ENCODE measurements at places on chromosomes 2 and 18.

GRCh38 chr2:77284353-77284752 lies 237.8 kb downstream of the LRRTM4 start:
- no peak for DNase-seq

DNA sequence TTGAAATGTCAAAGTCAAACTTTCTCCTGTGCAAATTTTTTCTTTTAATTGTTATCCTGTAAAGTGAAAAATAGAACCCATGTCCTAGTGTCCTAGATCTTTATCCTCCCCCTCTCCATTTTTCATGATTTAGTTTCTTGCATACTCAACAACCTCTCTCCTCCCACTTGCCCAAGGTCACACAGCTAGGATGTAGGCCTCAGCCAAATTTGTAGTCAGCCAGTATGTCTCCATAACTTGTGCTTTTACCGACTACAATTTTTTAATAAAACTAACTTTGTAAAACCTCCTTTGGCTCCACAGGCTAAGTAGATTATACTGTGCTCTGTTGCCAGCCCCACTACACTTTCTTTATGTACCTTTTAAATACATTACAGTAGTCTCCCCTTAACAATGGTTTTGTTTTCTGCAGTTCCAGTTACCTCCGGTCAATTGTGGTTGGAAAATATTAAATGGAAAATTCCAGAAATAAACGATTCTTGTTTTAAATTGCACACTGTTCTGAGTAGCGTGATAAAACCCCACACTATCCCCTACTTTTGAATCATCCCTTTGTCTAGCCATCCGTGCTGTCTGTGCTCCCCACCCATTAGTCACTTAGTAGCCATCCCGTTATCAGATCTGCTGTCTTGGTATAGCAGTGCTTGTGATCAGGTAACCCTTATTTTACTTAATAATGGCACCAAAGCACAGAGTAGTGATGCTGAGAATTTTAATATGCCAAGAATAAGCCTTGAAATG lies 22.8 kb downstream of the GULP1 start:
- no peak for DNase-seq

DNA sequence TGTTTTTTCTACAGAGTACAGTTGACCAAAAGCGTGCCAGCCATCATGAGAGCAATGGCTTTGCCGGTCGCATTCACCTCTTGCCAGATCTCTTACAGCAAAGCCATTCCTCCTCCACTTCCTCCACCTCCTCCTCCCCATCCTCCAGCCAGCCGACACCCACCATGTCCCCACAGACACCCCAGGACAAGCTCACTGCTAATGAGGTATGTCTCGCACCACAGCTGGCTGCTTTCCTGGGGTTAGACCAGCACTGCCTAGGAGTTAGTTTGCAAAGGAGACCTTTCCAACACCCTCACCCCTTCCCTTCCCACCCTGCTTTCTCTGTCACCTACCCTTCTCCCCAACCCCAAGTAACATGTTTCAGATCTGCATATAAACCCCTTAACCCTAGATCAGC lies 120.3 kb upstream of the IL1R2 start:
- DNase-seq: no peak

DNA sequence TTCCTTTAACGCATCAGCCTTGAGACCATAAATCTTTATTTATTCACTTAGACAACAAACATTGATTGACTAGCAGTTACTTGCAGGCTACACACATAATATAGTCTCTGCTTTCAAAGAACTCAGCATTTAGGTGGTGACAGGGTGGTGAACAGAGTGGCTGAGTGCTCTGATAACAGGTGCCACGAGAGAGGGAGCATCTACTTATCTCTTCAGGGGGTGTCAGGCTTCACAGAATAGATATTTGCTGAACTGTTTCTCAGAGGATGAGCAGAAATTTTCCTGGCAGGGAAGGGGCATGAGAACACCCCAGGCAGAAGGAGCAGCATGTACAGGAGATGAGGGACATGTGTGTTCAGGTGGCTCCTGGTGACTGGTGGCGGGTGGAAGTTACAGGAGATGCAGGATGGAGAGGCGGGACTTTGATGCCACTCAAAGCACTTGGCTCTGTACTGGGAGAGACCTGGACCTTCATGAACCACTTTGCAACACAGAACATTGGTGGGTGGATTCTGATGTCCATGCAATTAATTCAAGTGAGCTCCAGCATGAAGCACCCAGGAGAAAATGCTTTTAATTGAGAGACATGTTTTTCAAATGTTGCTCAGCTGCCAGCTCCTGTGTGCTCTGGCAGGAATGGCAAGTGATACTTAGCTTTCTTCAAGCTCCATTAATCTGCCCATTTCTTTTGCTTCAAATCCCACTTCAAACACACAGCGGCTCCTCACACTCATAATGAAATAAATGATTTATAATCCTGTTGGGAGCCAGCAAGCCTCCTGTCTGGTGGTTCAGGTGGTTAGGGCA lies 248.9 kb downstream of the MYCN start:
- DNase-seq: no peak

- DNase-seq: no peak
These were observed 2.8 kb downstream of the TMEM169 start for GRCh38 chr2:216084547-216084946.

- no peak for DNase-seq
These were observed 1.3 kb upstream of the CIB4 start for GRCh38 chr2:26642429-26642828.

DNA sequence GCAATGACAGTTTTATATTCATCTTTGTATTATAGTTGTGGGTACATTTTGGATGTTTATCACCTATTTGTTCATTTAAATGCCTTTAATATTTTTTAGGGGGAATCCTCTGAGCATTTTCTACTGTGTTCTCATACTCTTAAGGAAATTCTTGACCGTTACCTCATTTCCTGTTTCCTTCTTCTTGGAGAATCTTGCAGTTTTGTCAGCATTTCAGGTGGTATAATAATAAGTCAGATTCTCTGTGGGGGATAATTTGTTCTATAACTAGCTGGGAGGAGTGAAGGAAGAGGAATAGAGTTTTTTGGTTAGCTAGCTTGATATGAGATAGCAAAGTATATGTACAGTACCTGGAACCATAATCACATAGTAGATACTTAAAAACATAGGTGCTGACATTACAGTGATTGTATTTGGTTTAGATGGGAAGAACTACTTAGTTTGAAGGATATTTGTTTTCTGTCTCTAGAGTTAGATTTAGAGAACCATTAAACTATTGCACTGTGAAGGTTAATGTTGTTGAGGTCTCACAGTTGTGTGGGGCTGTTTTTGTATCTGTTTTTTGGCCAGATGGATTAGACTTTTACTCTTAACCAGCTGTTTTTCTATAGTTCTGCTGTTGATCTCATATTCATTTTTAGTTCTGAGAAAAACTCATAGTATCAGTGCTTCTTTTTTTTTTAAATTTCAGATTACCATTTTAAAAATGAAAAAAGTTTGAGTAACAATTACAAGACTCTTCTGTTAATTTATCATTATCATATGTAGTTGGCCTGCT lies 14.2 kb downstream of the MTX2 start:
- no peak for DNase-seq

DNA sequence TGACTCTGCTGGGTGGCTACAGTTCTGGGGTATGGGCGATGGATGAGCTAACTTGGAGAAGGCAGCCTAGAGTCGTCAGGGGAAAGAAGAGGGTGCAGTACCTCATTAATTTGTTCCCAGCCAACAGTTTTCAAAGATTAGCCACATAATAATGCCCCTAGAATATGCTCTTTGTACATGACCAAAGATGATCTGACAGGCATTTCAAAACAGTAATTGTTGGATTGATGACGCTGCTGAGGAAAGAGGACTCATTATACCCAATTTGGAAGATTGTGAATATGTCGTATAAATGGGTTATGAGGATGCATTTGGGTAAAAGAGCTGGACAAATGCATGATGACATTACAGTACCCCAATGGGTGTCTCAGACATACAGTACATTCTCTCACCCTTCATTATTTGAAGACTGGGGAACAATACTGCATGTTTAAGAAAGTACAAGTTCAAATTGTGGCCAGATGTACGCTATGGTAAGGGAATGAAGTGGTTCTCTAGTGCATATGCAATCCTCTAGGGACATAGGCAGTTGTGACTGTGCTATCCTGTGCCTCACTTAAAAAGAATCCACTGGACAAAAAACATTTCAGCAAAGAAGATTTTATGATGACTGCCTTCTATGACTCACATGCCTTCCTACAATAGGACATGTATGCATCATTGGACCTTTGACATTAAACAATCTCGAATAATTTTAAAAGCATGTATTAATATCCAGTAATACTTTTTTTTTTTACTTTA lies 233.2 kb downstream of the CNTNAP5 start:
- DNase-seq: no peak

GRCh38 chr2:174750923-174751441 lies 13.3 kb downstream of the CHRNA1 start:
- no peak for DNase-seq

DNA sequence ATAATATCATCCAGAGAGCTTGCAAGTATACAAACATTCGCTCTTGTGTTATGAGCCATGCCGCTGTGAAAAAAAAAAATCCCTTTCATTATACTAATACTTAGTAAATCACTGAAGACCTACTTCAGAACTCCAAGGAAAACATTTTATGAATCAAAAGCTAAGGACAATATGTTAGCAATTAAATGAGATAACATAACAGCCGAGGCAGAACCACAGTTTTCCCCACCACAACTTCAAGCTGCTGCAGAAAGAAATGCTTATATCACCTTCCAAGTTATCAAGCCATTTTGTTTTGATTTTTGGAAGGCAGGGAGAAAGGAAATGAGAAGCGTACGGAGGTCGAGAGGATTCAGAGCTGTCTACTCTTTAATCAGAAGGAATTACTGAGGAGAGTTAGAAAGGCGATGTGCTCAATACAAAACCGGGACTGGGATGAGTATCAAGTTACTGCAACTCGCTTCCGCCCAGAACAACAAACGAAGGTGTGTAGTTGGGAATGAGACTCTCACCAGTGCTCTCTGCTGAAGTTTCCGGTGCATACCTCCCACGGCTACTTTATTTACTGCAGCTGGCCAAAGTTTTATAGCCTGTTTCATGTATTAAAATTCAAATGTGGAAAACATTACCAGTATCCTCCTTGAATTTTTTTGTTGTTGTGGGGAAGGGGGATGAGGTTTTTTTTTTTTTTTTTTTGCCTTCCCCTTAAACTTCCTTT lies 292.2 kb upstream of the CCDC68 start:
- DNase-seq: no peak

DNA sequence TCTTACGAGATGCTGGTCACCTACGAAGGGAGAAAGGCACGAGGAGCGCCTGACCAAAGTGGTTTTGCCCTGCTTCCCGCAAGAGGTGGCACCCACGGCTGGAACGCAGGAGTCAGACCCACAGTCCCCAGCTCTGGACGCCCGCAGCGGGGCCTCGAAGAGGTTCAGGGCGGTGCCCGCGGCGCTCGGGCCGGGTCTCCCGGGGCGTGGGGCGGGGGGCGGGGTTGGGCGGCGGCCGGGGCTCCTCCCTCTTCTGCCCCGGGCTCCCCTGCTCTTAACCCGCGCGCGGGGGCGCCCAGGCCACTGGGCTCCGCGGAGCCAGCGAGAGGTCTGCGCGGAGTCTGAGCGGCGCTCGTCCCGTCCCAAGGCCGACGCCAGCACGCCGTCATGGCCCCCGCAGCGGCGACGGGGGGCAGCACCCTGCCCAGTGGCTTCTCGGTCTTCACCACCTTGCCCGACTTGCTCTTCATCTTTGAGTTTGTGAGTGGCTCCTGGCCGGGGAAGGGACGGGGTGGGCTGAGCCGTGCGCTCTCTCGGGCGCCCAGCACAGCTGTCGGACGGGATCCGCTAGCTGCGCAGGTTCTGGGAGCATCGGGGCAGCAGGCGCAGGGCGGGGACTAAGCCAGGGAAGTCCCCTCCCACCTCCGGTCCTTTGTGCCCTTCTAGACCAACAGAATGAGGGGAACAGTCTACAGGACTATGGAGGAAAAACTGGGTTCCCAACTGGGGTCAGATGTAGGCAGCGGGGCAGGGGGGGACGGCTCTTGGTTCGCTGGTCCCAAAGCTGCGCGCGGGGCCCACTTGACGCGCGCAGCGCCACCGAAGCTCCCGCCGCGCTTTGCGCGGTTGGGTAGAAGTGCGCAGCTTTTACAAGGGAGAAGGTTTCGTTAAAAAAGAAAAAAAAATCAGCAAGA lies at the start of gene MAL:
MAL (plus strand) TSS at position 303 of the 914 bp plus-strand sequence; CDS start at position 388, 85 bp downstream.
- no peak for DNase-seq

GRCh38 chr2:176589825-176590440 lies 320.7 kb downstream of the MTX2 start:
- no peak for DNase-seq

DNA sequence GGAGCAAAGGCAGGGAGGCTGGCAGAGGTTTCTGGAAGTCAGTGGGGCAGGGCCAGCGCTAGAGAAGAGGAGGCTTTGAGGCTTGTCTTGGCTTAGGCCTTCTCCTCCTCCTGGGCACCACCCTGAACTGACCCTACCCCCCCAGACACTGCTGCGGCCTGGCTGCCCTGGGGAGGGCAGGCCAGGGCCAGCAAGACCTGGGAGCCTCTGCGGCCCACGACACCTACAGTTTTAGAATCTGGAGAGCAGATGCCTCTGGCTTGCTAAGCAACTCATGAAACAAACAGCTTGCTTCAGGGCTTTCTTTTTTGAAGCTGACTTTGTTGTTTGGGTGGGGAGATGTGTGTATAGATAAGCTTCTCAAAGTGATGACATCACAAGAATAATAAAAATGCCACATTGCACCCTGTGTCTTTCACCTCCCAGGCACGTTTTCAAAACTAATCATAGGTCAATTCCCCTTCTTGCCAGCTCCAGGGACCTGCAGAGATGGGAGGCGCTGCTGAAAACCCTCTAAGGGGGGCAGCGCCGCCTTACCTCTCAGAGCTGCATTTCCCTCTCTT lies 46.2 kb upstream of the SMAD7 start:
- DNase-seq: no peak

DNA sequence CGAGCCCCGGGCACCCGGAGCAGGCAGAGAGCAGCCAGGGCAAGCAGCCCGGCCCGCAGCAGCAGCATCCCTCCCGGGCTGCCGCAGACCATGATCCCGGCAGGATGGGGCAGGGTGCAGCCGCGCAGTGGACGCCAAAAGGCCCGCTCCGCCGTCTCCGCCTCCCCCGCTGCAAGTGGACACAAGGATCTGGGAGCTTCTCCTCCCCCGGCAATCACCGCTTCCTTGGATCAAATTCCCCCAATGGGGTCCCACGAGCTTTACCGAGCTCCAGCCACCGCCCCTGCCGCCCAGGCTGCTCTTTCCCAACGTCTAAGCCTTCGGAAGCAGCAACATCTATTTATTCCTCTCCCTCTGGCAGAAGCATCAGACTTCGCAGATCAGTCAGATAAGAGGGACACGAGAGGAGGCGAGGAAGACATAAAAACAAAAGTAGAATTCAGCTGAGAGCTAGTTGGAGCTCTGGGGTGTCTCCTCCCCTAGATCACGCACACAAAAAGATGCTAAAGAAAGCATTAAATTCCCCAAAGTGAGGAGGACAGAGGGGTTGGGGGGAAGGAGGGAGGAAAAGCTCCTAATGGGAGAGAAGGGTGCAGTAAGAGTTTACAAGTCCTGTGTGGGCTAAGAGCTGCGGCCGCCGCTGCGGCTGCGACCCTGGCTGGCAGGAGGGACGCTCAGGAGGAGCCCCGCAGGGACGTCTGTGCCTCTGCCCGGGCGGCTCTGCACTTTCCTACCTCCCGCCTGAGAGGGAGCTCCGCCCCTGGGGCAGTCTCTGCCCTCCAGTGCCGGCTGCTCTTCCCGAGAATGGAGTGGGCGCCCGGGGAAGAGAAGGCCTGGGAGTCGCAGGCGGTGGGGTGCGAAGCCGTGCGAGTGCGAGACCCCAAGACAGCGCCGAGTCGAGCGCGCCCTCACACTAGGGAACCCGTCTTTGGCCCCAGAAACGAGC lies at the start of gene FRZB:
FRZB (minus strand) TSS at position 177 of the 946 bp plus-strand sequence; CDS start at position 92, 85 bp downstream.
- peak; percentile 30 for DNase-seq

Measured in GM12891 (cell line).